ENCODE measurements at places on chromosomes 13 and 19.

GRCh38 chr19:58429745-58430144 lies 10.2 kb downstream of the ZNF132 start:
- DNase-seq = no peak

- no peak for DNase-seq
These were observed 1.4 kb upstream of the MEGF8 start for GRCh38 chr19:42323852-42324654.

DNA sequence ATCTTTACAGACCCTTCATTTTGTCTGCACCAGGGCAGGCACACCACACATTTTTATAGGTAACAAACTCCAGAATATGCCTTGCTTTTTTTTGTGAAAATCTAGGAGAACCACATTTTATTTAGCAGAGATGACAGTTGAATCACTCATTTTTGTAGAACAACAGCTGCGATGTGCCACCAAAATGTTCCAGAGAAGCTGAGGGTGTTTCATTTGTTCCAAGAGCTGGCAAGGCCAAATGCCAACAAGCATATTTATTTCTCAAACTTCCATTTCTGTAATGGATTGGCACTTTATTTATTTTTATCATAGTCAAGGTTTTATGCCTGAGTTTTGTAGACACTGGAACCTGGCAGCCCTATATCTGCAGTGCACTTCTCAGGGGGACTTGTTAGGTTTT lies 10.4 kb downstream of the OLFM4 start:
- DNase-seq = no peak

- DNase-seq = no peak
These were observed 1.6 kb downstream of the ZNF579 start for GRCh38 chr19:55578761-55579747.

DNA sequence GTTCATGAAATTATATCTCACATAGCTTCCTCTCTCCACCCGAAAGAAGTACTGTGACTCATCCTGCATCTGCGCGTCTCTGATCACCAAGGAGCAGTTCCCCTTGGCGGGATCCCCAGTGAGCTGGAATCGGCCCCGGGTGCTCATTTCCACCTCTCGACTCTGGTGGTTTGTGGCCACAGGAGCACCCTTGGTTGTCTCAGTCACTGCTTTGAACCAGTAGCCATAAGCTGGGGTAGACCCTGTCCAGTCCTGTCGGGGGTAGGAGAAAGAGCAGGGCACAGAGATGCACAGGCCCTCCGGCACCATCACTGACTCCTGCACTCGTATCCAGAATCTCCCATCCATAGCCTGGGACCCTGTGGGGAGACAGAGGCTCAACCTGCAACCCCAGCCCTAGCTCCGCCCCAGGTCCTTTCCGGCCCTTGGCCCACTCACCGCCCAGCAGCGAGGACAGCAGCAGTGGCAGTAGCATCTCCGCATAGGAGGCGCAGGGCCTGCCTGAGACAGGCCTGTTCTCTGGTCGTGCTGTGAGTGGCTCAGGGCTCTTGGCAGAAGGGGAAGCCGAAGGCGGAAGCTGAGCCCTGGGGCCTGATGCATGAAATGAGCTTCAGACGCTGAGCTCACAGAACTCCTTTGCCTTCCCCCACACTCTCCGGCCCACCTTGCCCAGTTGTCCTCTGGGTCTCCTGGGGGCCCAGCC lies at the start of gene SIGLEC10:
Gene SIGLEC10, minus strand, starts transcription at position 536 of the 703 bp plus-strand sequence. Its CDS starts 61 bp downstream, at position 475.
- peak; percentile 7 for DNase-seq

DNA sequence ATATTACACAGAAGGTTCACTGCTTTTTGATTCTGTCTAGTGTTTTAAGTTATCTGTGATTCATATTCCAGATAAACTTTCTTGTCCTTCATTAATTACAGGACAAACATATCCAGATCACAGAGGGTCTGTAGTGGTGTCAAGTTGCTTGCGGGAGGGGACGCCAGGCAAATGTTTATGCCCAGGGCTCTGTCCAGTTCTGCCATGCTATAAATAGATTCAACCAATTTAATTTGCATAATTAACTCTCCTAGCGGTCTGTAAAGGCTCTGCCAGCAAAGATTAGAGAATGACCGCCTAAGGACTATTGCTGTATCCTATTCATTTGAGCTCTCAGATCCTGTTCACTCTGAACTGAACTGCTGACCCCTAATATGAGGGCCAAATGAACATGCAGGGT lies 59.7 kb upstream of the TRPC4 start:
- DNase-seq = no peak

DNA sequence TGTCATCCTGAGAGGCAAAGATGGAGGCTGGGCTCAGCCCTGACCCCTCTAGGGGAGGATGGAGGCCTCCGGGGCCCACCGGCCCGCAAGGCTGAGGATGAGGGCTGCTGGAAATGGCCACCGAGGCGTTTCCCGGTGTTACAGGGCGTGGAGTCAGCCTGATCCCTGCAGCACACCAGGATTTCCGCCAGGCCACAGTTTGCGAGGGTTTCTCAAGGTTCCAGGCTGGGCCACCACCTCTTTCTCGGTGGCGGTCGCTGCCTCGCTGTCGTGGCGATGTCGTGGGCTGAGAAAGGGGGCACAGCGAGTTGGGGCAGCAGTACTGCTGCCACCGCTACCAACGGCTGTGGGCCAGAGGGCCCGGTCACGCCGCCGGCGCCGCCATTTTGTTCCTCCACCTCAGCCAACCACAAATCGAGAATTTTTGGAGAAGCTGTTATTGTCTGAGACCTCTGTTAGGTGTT lies at the start of gene CSNK1A1L:
Gene CSNK1A1L, minus strand, starts transcription at position 414 of the 464 bp plus-strand sequence. Its CDS starts 408 bp downstream, at position 6.
- no peak for DNase-seq

GRCh38 chr13:80173224-80173623 lies 167.7 kb downstream of the SPRY2 start:
- DNase-seq = no peak

GRCh38 chr13:68026077-68026476 lies 795.9 kb upstream of the PCDH9 start:
- DNase-seq = no peak

GRCh38 chr19:4568886-4569285 lies 9.4 kb upstream of the SEMA6B start:
- DNase-seq = no peak

GRCh38 chr19:43522929-43523328 lies 4.1 kb downstream of the ETHE1 start:
- no peak for DNase-seq

DNA sequence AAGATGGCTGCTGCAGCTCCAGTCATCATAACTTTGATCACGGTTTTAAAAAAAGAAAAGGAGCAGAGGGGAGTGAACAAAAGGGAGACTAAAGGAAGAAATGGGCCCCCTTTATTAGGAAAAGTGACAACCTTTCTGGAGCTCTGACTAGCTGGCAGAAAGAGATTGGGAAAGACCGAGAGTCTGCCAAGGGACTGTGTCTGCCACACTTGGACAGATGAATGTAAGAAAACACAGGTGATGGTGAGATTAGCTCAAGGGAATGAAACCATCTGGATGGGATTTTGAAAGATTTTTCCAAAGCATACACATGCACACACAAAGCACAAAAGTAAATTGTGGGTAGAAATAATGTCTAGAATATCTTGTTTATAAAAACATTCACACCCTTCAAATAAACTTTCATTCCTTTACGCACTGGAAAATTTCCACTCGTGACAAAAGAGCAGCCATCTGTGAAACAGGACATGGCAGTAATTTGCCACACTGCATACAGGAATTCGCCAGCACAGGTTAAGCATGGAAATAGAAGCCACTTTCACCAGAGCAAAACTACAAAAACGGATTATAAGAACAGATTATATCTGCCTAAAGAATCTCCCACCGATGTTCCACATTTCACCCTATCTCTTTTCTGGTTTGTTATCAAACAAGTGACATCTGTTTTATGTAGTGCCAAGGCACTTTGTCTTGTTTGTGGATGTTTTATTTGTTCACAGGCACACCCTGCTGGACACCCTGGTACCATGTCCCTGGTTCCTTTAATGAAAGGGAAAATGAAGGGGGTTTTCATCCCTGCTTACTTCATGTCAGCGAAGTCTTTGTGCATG lies 819.5 kb downstream of the DIAPH3 start:
- no peak for DNase-seq

Measured in choroid plexus epithelial cell (primary cell).